Lung microvascular endothelial cell (primary cell): ENCODE measurements at places on chromosomes 1 and 21. TPM values are rescaled to one million over a fixed set of nuclear protein-coding genes. Genes with fewer than 3 reads are reported as not detected.

DNA sequence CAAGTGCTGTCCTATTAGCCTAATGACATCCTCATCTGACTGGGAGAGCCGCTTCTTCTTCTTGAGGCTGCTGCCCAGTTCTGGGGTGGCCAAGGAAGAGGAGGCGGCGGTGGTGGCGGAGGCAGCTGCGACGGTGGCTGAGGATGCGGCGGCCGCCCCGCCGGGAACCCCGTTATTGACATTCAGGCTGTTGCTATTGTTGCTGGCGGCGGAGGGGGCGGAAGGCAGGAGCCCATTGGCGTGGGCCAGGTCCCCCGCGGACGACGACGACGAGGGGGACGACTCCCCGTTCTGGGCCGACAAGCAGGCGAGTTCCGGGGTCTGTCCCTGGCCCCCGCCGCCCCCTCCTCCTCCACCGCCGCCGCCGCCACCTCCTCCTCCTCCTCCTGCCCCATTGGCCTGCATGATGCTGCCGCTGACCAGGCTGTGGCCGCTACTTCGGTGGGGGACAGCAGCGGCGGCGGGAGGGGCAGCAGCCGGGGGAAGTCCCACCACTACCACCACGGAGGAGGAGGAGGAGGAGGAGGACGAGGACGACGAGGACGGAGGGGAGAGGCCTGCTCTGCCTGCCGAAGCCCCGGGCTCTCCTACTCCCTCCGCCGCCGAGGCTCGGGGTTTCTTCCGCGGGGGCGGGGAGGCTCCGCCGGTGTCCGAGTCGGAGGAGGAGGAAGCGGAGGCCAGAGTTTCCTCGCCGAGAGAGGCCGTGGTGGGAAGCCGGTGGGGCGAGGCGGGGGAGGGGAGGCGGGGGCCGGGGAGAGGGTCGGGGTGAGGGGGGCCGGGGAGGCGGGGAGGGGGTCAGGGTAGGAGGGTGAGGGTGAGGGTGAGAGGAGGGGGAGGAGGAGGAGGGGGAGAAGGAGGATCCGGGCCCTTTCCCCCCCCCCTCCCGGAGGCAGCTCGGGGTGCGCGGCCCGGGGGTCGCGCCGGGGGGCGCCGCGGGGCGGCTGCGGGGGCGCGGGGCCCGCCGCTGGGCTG lies 610 bp downstream of the WDR26 start:
- DNase-seq, result peak; percentile 51

DNA sequence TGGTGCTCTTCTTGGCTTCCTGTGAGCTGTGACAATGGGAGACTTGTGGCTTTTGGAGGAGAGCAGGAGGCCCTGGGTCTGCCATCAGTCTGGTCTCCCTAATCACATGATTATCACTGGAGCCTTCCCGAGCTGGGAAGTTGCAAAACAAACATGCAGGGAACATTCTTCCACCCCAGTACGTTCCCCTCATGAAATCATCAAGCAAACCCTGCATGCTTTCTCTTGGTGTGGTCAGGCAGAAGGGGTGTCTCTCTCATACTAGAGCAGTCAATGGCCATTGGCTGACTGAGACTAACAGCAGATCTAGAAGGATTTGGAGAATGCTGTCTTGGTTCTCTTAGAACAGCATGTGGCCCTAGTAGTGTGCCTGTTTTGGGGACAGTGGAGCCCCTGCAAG lies 111.2 kb downstream of the LIPI start:
- no peak for DNase-seq

- no peak for DNase-seq
These were observed 19.2 kb downstream of the FAM89A start for GRCh38 chr1:231020816-231021215.

GRCh38 chr1:227918736-227919135 lies 29.0 kb downstream of the WNT9A start:
- no peak for DNase-seq

DNA sequence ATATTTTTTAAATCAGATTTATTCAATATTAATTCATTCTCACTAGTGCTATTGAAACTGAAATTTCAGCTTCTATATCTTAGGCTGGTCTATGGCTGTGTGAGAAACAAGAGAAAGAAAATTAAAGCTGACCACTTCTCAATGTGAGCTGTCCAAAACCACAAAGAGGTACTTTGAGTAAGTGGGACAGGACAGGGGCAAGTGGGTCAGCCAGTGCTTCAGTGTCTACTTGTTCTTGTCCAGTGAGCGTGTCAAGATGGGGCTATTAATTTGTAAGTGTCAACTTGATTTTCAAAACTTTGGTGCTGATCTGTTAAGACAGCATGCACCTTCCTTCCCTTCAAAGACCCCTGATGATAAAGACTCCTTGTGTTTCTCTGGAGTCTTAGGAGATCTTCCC lies 533.9 kb downstream of the PLPP3 start:
- no peak for DNase-seq

DNA sequence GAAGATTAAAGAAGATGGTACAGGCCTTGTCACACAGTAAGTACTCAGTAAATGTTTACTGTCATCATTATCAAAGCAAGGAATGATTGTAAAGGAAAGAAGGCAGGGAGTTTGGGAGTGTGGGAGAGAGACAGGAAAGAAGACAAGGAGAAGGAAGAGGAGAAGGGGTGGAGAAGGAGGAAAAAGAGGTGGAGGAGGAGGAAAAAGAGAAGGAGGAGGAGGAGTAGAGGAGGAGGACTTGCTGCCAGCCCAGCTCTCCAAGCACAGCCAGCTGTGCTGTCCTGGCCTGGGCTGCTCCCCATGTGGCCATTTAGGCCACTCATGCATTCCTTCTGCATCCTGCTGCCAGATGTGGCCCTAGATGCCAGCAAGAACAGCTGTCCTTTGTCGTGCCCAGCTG lies 7.5 kb upstream of the DISP3 start:
- no peak for DNase-seq

DNA sequence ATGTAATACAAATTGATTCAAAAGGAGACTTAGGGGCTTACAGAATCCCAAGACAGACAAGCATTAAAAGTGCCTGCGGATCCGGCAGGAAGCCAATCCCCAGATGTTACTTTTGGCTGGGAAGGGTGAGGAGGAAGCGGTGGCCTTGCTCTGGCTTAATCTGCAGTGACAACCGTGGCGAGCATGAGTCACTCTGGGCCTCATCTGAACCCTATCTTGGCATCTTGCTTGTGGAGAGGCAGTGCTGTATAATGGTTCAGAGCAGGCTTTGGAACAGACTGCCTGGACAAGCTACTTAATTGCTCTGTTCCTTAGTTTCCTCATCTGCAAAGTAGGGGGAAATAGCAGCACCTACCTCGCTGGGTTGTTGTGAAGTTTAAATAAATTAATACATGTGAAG lies 74.1 kb downstream of the XCL2 start:
- DNase-seq, result peak; percentile 10

GRCh38 chr1:200039849-200040474 lies 12.5 kb downstream of the NR5A2 start:
- no peak for DNase-seq

GRCh38 chr1:94883691-94884090 lies 43.2 kb downstream of the CNN3 start:
- peak; percentile 59 for DNase-seq

DNA sequence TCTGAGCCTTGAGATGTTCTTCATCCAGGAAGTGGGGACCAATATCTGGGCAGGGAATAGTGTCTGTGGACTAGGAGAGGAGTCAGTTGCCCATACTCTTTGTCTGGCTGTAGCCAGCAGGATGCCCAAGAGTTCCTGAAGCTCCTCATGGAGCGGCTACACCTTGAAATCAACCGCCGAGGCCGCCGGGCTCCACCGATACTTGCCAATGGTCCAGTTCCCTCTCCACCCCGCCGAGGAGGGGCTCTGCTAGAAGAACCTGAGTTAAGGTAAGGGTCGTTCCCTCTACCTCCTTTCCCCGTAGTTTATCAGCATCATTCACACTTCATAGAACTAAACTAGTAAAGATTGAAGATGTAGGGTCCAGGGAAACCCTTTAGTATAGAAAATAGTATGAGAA lies 3.4 kb upstream of the PPOX start:
- DNase-seq, result no peak

DNA sequence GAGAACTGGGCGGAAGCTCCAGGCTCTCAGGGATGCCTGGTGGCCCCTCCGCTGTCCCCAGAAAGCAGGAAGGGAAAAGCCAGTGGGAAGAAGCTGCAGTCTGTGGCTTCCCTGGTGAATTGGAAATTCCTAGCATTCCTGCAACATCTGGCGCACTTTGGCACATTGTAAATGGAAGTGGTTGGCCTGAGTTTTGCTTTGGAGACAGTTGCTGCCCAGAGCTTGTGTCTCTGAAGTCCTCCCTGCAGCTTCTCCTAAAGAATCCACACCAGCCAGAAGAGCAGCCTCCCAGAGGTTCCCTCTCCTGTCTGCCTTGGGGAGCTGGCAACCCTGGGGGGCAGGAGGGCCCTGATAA lies 48.2 kb downstream of the ARHGEF10L start:
- peak; percentile 21 for DNase-seq

GRCh38 chr21:14522736-14523135 lies 23.4 kb downstream of the SAMSN1 start:
- no peak for DNase-seq

DNA sequence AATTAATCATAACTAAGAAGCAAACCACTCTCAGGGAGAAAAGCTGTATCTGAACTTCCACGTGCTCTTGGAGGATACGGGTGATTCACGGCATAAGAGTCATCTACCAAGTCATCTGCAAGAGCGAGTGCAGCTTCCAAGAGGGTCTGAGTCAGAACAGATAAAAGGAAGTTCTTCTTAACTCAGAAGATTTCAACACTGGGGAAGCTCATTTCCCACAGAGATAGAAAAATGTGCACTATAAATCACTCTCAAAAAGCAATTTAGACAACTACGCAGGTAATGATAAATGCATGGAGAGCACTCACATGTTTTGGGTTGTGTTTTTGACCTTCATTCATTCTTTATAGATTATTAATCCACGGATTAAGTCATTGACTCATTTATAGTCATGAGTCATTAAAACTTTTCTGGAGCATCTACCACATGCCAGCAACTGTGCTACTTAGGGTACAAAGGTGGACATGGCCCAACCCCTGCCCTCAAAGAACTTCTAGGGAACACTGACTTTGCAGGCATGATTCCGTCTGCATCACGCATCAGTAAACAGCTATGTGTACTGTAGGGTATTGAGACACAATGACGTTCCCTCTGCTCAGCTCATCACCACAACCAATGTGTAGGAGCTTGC lies 20.8 kb downstream of the KCNJ15 start:
- DNase-seq, result peak; percentile 95

- no peak for DNase-seq
These were observed 26.3 kb upstream of the CSF1 start for GRCh38 chr1:109884242-109884891.

GRCh38 chr1:157370698-157371097 lies 181.6 kb downstream of the FCRL5 start:
- DNase-seq, result no peak

GRCh38 chr1:184380468-184380867 lies 6.4 kb upstream of the C1orf21 start:
- DNase-seq, result no peak

DNA sequence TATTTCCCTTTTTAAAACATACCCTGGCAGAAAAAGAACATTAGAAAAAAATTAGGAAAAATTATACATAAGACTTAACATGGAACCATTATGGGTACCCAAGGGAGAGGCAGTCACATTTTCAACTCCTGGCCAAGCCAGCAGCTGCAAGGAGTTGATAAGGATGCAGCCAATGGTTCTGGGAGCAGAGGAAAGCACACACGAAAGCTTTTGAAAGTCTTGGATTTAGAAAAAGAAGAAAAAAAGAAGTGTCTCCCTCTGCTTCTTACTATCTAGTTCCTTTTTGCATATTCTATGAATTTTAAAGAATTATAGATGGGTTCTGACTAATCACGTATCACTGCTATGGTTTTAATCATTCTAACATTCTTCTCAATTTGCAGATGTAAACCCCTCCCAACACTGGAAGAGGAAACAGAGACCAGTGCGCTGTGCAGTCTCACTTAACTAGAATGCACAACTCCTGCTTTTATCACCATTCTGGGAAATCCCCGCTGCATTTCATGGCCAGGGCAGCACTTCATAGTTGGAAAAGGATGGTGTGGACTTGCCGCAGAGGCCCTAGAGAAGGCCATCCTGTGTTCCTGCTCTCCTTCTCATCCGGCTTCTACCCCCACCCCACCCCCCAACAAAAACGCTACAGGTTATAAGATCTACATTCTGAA lies 2.7 kb upstream of the CD58 start:
- DNase-seq, result no peak

DNA sequence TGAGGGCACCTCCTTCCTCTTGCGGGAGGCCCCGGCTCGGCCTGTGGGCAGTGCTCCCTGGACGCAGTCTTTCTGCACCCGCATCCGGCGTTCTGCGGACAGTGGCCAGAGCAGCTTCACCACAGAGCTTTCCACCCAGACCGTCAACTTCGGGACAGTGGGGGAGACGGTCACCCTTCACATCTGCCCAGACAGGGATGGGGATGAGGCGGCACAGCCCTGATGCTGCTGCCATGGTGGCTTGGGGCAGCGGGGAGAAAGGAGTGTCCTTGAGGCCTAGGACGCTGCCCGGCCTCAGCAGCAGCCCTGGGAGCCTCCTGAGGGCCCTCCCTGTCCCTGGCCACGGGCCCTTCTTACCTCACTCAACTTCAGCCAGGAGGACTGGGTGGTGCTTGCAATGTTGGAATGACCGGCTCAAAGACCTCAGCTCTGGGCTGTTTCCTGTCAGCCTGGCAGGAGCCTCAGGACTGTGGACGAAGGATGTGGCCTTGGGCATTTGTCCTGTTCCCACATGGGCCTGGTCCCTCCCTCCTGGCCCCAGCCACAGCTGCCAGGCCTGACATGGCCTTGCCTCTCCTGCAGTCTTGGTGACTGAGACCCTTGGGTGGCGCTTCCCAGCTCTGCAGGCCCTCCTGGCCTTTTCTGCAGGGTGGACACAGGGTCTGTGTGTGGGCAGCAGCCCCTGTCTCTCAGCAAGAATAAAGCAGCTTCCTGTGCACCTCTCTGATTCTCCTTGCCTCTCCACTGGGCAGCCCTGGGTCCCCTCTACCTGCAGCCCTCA lies 45.9 kb downstream of the TRIM11 start:
- no peak for DNase-seq

DNA sequence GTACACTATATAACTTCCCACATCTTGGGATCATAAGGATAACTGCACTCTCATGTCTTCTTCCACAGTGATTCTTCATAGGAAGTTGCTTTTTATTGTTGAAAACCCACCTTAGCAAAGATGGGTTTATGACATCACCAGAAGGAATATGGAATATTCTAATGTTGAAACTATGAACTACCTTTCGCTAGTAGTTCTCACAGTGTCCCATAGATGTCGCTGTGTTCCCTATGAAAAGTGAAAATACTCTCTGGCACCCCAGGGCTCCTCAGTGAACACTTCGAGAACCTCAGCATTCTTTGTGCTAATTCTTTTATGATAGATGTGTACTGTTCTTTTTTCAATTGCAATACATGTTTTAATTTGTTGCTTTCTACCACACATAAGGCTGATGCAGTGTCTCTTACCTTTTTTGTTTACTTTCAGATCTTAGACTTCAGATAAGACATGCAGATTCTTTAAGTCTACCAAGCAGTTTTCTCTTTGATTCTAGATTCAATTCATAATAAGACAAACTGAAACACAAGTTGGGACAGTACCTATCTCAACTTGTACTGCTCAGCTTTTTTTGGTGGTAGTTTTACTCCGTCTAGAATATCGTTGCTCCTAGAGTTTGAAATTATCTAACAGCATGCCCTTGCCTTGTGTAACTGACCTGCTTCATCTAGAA lies 90.8 kb downstream of the GTF2B start:
- DNase-seq, result peak; percentile 14

GRCh38 chr1:113253187-113253586 lies 137.1 kb upstream of the MAGI3 start:
- DNase-seq, result no peak

PRR9 gene
- total RNA-seq, result not detected in 2 replicates

RNU1-2 gene
- under 0.01 and 5,258 TPM in 2 replicates for total RNA-seq

KAZN gene
- total RNA-seq, result 0.22 and 0.60 TPM in 2 replicates

F11R gene
- total RNA-seq, result 49.3 and 150 TPM in 2 replicates

FAM72A gene
- total RNA-seq, result 3.0 and 3.7 TPM in 2 replicates

CCDC27 gene
- not detected in 2 replicates for total RNA-seq

DNTTIP2 gene
- 8.5 and 13.5 TPM in 2 replicates for total RNA-seq

ANGPTL1 gene
- under 0.01 and 0.22 TPM in 2 replicates for total RNA-seq
